Muscle of leg (tissue), 16 donors: ENCODE measurements at places on chromosomes 2 and 18.
A peak's percentile ranks its signal among the peaks of the same experiment; 100 is the strongest.

DNA sequence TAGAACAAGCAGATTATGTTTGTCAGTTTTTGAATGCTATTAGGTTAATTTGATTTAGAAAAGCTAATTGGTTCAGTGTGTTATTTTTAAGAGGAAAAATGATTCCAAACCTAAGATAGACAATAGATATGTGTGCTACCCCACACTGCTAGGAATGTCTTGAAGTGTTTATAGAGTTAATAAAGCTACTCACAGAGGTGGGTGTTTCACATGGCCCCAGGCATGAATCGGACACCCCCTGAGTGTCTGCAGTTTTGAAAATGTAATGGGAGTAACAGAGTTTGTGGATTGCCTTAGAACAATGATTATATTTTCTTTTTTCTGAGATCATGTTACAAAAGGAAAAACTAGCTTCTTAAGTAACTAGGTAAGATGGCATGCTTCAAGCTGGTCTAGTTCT lies 348.3 kb downstream of the ADCYAP1 start:
- H3K36me3 ChIP-seq = no peaks in the 10 kb centered on the region
- H3K27me3 ChIP-seq = no peaks in the 10 kb centered on the region
- no peak overlapping the region for H3K4me3 ChIP-seq

DNA sequence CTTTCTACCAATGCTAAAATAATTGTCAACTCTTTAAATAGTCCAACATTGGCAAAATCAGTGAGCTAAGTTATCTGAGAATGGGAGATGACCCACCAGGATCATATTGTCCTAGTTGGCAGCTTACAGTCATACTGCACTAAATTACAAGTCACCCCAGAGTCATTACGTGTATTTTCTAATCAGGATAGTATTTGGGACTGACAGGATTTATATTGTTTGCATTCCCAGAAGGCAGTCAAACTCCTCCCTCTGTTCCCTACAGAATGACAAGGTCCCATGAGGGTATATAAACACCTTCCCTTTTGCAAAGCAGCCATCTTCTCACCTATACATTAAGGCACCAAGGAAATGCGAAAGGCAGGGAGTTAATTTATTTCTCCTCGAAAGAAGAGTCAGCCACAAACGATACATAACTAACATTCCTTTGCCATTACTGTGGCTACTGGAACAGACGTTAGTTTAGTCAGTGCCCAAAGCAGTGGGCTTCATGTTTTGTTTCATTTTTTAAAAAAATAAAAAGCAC lies 125.3 kb downstream of the ANTXR1 start:
- no peak overlapping the region for H3K27ac ChIP-seq
- no peak for DNase-seq
- peaks cover 2% of the 10 kb centered on the region for H3K4me1 ChIP-seq
- no peaks in the 10 kb centered on the region for H3K27me3 ChIP-seq
- H3K36me3 ChIP-seq = peaks cover 8% of the 10 kb centered on the region

DNA sequence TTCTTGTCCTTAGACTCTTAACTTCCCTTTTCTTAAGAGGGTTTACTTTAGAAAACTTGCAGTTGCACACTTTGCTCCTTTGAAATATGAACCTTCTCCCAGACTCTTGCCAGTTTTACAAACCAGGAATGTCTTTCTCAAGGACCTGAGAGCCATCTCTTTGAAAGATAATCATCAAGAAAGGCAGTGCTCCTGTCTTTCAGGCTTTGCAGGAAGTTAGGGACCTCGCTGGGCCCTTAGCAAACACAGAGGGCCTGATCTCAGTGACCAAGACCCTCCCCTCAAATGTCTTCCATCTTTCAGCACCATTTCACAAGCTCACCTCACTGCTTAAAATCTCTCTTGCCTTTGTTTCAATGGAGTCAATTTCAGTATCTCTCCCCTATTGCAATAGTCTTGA lies 32.0 kb upstream of the NYAP2 start:
- no peaks in the 10 kb centered on the region for H3K27me3 ChIP-seq
- H3K4me3 ChIP-seq = no peak overlapping the region
- DNase-seq = no peak
- no peaks in the 10 kb centered on the region for H3K4me1 ChIP-seq
- no peaks in the 10 kb centered on the region for H3K36me3 ChIP-seq

DNA sequence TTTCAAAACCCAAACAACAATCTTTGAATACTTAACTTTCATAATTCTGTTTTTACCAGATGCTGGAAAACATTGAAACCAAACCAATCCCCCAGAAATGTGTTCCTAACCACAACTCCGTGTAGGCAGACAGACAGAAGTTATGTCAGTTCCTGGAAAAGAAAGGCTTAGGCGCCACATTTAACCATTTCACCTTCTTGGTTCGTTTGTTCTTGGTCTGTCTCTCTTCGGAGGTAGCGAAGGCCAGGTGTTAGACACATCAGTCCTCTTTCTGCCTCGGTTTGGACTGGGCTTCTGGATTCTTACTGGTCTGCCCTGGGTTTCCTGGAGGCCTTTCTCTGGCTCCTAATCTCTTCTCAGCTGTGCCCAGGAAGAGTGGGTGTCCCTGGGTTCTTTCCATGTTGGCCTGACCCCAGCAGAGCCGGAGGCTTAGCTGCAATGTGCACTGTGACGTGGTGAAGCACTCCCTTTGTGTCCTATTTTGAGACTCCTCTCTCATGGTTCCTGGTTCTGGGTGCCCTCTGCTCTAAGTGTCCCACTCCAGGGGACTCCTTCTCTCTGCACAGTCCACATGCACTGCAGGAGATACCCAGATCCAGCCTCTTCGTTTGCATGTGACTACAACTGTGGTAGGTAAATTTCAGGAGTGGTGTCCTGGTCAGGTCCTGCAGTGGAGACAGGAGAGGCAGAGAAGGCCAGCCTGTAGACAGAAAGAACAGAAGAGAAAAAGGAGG lies 23.1 kb upstream of the RAB31 start:
- peaks cover 16% of the 10 kb centered on the region for H3K4me1 ChIP-seq
- H3K27ac ChIP-seq = peak overlapping the region; percentile 25
- DNase-seq = peak; percentile 34
